ENCODE measurements at places on chromosomes 13 and 19.

DNA sequence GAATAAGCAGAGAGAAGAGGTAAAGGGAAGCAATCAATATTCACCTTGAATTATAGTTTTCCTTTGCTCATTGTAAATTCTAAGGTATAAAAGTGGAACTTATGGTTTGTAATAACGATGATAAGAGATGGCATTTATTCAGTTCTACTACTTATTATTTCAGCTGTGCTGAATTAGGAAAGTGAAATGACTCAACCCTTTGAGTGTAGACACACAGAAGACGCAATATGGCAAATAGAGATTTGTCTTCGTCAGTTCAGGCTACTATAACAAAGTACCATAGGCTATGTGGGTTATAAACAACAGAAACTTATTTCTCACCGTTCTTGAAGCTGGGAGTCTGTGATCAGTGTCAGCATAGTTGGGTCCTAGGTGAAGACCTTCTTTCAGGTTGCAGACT lies 713.0 kb upstream of the PCDH9 start:
- DNase-seq = no peak

GRCh38 chr19:49591731-49592485 lies 926 bp downstream of the PRR12 start:
- DNase-seq = peak; percentile 64

GRCh38 chr19:29336425-29336824 lies 123.5 kb upstream of the UQCRFS1 start:
- no peak for DNase-seq

- DNase-seq = no peak
These were observed 563.5 kb upstream of the SLITRK1 start for GRCh38 chr13:84445776-84446175.

- no peak for DNase-seq
These were observed 816 bp downstream of the RPS28 start for GRCh38 chr19:8321986-8322637.
